Choroid plexus epithelial cell (primary cell): ENCODE measurements at places on chromosomes 2 and 18.

DNA sequence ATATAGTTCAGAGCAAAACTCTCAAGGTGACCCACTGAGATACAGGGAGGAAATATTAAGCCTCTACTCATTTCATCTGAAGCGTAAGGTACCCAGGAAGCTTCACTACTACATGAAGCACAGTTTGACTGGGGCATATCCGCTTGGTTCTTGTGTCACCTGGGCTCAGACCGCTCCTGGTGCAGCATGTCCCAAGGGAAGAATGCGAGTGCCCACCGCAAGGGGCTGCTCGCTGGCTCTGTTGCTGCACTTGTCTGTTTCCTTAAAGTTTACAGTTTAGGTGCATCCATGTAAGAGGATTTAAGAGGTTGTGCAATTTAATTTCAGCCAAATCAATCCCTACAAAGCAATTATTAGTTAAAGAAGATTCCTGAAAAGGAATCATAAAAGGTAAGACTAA is 507.8 kb downstream of the FBXO15 start:
- DNase-seq = no peak

GRCh38 chr2:236852100-236852976 is 233.4 kb upstream of the COPS8 start:
- DNase-seq = no peak

DNA sequence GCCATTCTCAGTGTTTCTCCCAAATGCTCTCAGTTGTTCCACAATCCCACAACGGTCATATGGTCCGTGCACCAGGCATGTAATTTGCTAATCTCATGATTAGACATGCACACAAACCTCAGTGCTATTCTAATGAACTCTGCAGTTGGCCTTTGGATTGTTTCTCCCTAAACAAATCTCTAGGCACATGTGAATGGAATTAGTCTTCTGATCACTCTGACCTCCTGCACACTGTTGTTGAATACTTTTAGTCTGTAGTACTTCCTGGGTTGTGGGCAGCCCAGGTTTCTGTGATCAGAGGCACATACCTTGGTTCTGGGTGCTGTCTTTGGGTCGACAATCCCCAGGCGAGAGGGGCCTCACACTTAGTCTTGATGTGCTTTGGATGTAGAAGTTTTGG is 498.7 kb upstream of the SPRED2 start:
- DNase-seq = no peak

DNA sequence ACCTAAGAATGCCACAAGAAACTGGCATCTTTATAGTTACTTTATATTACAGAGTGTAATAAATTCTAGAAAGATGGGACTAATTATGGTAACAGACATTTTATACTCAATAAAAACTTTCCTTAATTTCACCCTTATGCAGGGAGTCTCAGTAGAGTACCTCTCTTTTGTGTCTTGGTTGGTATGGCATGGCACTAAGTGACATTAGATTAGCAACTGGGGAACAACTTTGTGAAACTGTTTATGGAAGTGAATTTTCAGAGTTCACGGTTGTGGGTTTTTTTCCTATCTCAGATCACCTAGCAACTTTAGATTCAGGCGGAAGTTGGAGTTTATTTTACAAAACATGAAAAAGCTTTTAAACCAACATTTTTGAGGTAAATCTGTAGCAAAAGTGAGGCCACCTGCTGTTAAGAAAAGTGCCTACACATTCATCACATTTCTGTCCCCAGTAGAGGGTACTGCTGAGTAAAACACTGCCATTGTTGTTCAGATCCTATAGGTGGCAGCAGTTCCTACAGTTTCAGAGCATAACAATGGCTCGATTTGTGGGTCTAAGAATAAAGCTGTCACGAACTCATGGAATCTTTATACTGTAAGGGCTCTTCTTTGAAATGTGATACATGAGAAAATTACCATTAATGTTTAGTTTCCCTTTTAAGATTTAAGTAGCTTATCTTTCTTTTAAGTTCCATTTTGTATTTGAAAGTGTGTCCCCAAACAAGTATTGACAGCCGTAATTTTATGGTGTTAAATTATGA is 117.6 kb downstream of the CAMKMT start:
- peak; percentile 95 for DNase-seq

DNA sequence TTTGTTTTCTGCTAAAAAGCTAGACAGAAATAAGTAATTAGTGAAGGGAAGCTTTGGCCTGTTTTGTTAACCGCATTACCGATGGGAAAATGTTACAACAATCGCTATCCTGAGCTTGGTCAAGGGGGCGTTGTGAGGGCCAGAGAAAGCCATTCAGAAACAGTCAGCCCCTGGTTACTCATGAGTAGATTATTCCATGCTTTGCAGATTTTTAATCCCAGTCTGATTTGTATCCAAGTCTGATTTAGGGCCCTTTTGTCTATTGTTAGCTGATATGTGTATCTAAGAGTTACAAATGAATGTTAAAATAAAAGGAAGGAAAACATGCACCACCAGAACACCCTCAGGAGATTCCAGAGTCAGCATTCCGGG is 99.1 kb downstream of the PRPF40A start:
- no peak for DNase-seq

DNA sequence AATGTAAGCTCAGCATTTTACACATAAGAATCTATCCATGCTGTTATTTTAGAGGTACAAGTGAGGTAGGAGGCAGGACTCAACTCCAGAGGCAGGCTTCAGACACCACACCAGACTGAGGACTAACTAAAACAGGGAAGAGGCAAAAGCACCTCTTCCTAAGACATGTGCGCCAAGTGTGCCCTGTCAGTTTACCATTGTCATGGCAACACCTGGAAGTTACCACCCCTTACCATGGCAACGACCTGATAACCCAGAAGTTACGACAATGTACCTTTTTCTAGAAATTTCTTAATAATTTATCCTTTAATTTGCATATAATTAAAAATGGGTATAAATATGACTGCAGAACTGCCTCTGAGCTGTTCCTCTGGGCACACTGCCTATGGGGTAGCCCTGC is 160.1 kb downstream of the FAM124B start:
- no peak for DNase-seq

DNA sequence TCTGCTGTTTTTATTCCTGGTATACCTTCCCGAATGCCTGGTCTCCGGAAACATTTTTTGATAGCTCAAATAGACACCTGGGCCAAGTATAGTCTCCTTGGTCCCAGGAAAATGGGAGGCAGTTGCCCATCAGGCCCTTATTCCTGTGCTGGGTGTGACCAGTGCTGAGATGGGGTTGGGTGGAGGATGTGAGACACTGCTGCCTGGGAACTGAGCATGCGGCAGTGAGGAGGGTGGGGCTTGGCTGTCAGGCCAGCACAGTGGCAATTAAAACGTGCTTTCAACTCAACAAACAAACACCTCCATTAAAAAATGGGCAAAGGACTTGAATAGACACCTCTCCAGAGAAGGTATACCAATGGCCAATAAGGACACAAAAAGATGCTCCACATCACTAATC is 12.5 kb downstream of the KLHL29 start:
- DNase-seq = no peak

- no peak for DNase-seq
Observed at GRCh38 chr2:234373481-234374149, 123.3 kb downstream of the ARL4C start.

DNA sequence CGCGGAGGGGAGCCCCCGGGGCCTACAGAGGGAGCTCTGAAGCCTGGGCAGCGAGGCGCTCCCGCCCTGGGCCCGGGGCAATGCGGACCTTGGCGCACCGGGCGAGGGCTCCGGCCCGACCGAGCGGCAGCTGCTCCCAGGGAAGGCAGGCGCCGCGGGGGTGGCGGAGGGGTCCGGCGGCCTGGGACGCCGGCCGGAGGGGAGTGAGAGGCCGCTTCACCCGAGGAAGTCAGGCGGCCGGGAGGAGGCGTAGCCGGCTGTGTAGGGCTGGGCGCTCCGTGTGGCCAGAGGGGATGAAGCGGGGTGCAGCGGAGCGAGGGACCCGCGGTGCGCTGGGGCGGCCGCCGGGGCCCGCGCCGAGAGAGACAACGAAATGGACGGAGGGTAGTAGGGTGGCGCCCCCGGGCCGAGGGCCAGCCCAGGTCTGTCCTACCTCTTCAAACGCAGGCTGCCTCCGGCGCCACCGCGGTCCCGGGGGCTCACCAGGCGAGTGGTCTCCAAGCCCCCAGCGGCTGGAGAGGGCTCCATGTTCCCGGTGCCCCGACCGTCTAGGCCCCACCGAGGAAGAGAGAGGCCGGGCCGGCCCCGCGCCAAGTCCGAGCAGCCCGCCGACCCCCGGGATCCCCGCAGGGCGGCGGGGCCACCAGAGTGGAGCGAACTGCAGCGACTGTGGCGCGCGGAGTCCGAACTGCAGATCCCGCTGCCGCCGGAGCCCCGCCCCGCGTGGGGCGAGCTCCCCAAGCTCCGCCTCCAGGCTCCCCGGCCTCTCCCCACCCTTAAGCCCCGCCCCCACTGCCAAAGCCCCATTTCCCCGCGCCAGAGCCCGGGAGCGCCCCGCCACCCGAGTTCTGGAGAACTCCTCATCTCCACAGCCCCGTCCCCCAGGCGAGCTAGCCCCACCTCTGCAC is at the start of gene SLC30A3:
Gene SLC30A3, minus strand, starts transcription at position 669 of the 908 bp plus-strand sequence. Its CDS starts 141 bp downstream, at position 528.
- no peak for DNase-seq

GRCh38 chr2:234411793-234412192 is 85.1 kb downstream of the ARL4C start:
- no peak for DNase-seq

DNA sequence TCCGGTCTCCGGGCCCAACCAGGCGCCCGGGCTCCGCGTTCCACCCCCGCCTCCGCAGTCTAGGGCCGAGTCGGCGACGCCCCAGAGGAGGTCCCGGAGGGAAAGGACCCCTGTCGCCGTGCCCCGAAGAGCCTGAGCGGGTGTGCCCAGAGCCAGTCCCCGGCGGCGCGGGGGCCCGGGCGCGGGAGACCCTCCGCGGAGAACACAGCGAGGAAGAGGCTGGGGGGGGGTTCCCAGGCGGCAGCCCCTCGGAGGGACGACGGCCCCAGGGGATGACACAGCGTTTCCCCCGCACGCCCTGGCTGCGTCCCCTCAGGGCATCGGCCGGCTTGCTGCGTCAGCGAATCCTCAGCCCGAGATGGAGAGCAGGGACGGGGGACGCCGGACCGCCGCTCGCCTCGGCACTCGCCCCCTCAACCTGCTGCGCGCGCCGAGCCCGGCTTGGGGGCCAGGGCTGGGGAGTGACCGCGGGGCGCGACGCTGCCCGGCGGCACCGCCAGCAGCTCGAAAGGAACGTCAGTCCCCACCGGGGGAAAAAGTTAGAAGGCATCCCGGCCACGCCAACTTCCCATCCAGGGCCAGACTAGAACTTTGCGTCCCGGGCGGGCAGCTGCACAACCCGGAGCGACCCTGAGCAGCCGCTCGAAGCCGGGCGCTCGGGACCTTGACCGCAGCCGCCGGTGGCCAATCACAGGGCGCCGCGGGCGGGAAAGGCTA is 711 bp downstream of the SFXN5 start:
- DNase-seq = no peak

DNA sequence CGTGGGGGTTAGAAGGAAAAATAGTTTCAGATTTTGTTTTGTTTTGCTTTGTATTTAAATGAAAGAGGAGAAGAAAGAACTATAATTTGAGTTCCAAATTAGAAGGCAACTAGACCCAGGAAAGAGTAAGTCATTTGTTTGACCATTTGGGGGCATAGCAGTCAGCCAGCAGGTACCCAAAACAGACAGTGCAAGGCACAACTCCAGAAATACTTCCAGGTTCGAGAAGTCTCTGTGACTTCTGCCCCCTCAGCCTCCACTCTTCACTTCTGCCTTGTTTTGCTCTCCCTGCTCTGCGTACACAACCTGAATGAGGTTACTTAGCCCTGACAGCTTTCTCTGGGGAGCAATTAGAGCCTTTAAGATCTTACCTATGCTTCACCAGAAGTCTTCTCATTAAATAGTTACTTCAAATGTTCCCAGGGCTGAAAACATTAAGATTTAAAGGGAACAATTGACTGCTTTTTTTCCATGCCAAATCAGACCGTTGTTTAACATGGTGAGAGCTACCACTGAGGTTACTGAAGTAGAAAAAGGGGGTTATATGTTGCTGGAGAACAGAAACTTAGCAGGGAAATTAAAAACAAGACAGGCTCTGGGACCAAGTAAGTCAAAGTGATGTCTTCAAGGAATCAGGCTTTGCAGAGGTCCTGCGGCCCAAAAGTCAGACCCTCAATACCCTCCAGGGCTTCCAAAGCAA is 216.9 kb downstream of the BCL11A start:
- DNase-seq = no peak

DNA sequence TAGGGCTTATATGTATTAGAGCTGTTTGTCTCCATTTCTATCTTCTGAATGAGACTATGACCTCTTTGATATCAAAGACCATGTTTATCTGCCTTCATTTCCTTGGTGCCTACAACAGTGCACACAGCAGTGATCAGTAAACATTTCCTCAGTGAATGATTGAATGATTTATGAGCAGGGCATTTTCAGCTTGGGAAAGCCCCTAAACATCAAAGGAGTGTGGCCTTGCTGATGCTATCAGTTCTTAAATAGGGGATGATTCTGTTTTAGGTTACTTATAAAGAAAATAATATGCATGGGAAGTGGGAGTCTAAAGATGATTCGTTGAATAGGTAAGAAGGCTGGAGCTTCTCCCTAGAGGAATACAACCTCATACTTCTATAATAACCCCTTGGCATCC is 425.3 kb downstream of the ZNF521 start:
- DNase-seq = no peak

GRCh38 chr18:62379051-62379450 is 53.9 kb downstream of the TNFRSF11A start:
- no peak for DNase-seq

GRCh38 chr2:20478961-20479360 is 32.1 kb downstream of the RHOB start:
- no peak for DNase-seq

- DNase-seq = peak; percentile 70
Observed at GRCh38 chr2:218745559-218746469, 35.2 kb downstream of the TTLL4 start.

- no peak for DNase-seq
Observed at GRCh38 chr2:205772983-205773382, 90.7 kb downstream of the NRP2 start.

- no peak for DNase-seq
Observed at GRCh38 chr18:9902832-9903231, 11.0 kb upstream of the VAPA start.

- DNase-seq = no peak
Observed at GRCh38 chr18:10754128-10754527, 228.3 kb downstream of the NAPG start.
